ENCODE measurements at places on chromosomes 7 and 10.

DNA sequence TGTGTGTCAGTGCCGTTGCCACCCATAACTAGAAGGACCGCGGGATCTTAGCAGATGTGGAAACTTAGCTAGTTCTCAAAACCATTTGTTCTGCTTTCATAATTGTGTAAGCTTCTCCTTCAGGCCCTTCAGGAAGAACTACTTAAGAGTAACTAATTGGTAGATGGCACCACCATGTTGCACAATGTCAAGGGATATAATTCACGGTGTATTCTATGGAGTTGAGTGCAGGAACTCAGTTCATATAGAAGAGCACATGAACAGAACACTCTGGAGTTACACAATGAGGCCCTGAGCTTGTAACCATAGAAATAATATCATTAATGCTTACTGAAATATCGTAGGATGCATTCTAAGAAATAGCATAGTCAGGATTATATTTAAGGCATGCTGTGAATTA lies 126.5 kb upstream of the GAD2 start:
- no peak for DNase-seq

DNA sequence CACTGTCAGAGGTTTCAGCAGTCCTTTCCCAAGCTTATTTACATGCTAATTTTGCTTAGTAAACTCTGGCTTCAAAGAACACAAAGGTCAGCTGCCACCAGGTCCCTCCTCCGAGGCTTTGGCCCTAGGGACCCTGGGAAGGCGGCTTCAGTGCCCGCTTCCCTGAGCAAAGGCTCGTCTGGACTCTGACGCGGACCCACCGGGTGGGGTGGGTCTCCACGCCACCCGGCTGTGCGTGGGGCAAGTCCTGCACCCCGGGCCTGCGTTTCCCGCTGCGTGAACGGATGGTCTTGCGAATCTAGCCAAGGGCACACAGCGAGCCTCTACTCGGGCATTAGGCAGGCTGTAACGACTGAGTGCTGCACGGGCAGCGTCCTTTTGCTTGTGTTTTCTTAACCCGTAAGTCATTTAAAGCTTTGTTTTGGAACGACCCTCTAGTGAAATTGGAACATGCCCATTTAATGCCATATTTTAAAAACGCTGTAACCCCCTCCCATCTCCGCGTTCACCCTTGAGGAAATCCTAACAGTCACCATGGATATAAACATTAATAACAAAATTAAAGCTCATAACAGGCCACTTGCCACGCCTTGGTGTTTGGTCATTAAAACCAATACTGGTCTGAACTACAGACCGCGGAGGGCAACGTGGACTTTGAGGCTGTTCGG lies 828 bp downstream of the BNIP3 start:
- peak; percentile 20 for DNase-seq

DNA sequence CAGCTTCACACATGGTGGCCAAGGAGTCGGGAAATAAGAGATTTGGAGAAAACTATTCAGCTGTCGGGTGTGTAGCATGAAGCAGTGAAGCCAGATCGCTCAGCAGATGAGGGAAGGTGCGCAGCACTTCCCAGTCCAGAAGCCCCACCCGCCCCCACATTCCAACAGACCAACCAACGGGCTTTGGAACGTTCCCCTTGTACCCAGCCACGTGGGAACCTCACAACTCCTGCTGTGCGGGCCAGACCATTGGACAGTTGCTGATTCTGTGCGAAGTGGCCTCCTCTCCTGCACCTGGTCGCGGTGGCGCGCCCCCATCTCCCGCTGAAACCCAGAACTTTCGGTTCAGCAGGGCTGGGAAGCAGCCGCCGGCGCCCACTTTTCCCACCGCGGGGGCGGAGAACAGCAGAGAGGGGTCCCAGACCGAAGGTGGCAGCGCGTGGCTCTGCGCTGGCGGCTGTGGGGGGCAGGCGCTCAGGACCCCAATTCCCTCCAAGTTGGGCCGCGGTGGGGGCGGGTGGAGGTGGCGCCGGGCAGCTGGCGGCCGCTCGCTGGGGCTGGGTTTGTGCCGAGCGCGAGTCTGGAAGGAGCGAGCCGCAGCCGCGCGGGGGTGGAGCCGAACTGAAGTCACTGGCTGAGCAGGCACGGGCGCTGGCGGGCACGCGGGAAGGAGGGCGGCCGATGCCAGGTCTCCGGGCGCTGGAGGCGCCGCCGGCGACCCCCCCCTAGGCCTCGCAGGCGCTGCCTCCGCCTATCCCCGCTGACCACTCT lies 1301.5 kb upstream of the SORCS1 start:
- DNase-seq, result peak; percentile 16

GRCh38 chr10:86969421-86970041 lies 1.2 kb downstream of the ADIRF start:
- peak; percentile 27 for DNase-seq

GRCh38 chr7:33065981-33066380 lies 3.4 kb upstream of the NT5C3A start:
- DNase-seq, result no peak

DNA sequence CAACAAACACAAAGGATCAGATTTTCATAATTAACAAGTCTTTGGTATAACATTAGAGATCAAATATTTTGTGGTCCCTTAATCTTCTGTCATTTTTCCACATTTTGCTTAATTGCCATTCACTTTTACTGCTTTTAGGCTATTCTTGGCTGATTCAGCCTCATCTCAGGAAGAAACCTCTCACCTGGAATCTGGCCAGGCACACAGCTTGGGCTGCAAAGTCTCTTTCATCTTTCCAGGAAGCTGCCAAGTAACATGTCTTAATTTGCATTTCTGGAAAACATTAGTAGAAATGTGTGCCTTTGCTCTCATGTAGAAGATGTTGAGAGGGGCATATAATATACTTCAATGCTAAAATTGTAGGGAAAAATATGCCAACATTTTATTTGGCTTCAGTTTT lies 174.2 kb upstream of the STEAP4 start:
- DNase-seq, result no peak

- DNase-seq, result no peak
Observed at GRCh38 chr7:159317294-159317693, 172.6 kb upstream of the VIPR2 start.

- DNase-seq, result no peak
Observed at GRCh38 chr10:30861976-30862375, 169.7 kb downstream of the ZNF438 start.

- DNase-seq, result no peak
Observed at GRCh38 chr10:79457256-79457785, 11.9 kb upstream of the ZCCHC24 start.

DNA sequence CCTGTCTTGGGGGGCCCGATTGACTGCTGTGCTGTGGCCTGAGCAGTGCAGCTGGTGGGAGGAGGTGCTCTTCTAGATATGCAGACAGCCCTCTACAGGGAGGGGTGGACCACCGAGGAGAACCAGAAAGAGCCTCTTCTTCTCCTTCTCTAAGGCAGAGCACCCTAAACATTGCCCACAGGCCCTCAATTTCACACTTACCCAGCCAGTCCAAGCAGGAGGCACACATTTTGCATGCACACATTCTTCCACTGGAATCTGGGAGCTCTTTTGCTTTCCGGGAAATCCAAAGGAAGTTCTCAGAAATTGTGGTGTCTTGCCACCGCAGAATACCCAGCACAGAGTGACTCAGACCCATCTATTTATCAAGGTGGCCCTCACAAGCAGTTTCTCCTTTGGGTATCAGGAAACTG lies 45.8 kb downstream of the EEPD1 start:
- peak; percentile 27 for DNase-seq

DNA sequence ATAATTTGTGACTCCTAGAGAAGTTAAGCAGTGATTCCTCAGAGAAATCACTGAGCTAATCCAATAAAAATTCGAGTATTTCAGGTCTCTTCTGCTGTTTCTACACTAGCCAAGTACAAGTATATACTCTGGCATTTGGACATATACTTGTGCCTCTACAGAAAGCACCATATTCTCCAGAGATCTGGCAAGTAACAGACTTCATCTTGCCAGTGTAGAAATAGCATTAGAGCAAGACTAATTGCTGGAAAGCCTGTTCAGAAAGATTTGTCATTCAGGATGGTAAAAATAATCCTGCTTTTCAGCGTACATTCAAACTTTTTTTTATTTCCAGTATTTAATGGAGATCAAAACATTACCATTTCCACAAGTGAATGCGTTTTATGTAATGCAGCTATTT lies 410.8 kb upstream of the ETV1 start:
- DNase-seq, result no peak

DNA sequence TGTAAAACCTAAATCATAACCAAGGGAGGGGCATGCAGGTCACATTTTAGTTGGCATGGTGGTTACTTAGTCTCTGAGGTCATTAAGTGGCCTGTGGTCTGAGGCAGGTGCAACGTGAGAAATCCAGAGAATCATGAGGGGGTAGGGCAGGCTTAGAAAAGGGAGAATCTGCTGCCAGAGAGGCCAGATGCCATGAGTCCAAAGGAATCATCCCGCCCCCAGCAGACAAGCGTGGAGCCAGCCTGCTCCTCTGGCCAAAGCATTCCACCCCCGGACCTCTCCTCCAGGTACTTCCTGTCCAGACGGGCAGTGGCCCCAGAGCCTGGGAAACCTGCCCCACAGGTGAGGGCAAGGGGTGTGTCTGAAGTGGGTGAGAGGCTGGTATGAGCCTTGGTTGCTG lies 196.4 kb upstream of the ZNF32 start:
- no peak for DNase-seq

DNA sequence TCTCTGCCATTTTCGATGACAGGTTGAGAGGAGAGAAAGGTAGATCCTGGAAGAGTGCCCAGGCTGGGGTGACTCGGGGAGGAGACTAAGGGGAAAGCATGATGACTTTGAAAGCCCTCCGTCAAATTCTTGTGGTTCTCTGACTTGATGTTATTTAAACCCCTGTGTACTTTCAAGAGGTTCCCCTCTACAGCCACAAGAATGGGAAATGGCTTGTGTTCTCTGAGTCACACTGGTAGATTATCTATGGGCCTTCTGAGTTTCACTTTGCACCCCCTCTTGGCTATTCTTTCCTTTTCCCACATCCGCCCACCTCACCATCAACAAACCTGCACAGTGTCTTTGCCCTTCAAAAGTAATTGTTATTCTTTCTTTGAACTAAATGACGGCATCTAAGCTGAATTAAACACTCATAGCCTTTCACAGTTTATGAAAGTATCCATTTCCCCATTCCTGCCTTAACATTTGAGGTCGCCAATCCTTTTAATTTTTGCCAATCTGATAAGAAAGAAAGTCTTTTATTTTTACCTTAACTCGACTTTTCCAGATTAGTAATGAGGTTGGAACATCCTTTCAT lies 24.1 kb downstream of the PRF1 start:
- DNase-seq, result peak; percentile 63

- DNase-seq, result no peak
Observed at GRCh38 chr7:30403477-30403876, 75.1 kb downstream of the NOD1 start.

GRCh38 chr10:126705131-126705530 lies 34.6 kb upstream of the C10orf90 start:
- no peak for DNase-seq

- peak; percentile 7 for DNase-seq
Observed at GRCh38 chr7:151897951-151898686, 21.2 kb upstream of the PRKAG2 start.

- DNase-seq, result peak; percentile 24
Observed at GRCh38 chr7:149704507-149704906, 68.9 kb downstream of the ZNF467 start.

DNA sequence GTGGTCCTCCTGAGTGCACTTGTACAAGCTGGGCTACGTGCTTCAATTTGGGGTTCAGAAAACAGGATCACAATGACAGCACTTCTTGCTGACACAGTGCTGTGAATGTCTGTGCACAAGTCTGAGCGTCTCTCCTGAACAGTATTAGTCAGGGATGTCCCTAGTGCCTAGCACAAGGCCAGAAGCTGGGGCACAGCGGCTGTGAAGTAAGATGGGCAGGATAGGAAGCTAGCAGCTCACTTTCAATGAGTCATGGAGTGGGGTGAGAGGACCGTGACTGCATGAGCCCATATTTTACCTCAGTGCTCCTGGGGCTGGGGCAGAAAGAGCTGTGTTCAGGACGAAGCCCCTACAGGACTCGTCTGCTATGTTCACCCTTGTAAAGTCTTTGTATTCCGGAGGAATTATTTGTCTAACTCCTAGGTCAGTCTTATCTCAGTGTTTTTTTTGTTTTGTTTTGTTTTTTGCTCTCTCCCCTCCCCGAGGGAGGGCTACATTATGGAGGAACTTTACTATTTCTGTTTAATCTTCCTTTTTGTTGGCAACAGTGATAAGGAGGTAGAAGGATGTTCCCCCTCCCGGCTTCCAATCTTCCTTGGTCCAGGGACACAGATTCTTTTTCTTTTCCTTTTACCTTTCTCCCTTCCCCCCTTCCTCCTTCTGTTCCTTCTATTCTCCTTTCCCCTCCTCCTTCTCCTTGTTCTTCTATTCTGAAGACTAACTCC lies 2.8 kb upstream of the LRMDA start:
- peak; percentile 23 for DNase-seq

- DNase-seq, result no peak
Observed at GRCh38 chr7:71377469-71377868, 245.5 kb downstream of the GALNT17 start.

- DNase-seq, result no peak
Observed at GRCh38 chr7:382043-382400, 92.1 kb downstream of the FOXL3 start.

GRCh38 chr10:79374312-79375191 lies 27.3 kb downstream of the PPIF start:
- DNase-seq, result peak; percentile 79

DNA sequence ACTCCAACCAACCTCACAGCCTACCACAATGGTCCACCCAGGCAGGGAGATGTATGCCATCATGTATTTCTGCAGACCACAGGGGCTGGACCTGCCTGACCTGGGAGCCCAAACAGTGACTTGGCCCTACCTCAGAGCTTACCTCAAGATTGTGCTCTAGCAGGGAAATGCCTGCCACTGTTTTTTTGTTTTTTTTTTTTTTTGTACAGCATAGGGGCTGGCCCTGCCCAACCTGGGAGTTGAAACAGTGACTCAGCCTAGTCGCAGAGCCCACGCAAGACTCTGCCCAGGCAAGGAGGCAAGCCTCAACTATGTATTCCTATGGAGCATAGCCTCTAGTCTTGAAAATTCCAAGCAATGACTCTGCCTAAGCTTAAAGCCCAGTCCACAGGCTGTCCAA lies 39.3 kb upstream of the CDK6 start:
- peak; percentile 52 for DNase-seq

DNA sequence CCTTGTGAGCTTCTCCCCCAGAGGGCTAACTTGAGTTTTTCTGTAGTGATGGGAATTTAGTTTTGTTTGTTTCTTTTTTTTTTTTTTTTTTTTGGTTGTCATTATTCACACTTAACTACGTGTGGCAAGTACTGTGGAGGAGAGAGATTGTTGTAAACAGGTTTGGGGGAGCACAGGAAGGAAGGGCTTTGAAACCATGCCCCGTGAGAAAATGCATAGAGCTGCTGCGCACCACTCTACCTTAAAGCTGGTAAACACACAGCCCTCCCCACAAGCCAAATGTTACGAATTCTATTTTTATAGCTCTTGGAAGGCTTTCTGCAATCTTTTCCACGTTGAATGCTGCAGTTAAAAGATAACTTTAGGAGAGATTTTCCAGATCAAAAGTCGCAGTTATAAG lies 76.2 kb downstream of the ZNF22 start:
- DNase-seq, result no peak

GRCh38 chr7:51472873-51473272 lies 156.3 kb upstream of the COBL start:
- DNase-seq, result no peak

GRCh38 chr7:45267262-45267661 lies 109.7 kb downstream of the RAMP3 start:
- DNase-seq, result peak; percentile 5

All from fibroblast of skin of back (primary cell).